Stimulated activated CD8-positive, alpha-beta memory T cell treated with anti-CD3 and anti-CD28 coated beads, Interleukin-4, amount 100 ng/mL, for 4 hours (primary cell): ENCODE measurements at places on chromosomes 11 and 22.

DNA sequence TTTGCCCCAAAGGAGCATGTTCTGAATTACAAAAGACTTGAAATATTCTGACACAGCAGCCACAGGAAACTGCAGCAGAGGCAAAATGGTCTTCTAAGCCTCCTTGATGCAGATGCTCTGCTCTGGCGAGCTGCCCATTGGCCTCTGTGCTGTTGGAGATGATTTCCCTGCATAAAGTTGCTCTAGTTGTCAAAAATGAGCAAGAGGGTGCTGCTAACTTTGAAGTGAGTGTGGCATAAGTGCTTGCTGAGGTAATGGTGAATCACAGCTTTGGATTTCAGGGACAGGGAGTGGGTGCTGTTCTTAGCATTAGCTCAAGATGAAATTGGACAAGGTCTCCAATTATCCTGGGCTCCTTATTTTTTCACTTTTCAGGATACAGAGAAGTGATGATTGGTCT is 435.4 kb downstream of the TMEM135 start:
- no peak for DNase-seq

DNA sequence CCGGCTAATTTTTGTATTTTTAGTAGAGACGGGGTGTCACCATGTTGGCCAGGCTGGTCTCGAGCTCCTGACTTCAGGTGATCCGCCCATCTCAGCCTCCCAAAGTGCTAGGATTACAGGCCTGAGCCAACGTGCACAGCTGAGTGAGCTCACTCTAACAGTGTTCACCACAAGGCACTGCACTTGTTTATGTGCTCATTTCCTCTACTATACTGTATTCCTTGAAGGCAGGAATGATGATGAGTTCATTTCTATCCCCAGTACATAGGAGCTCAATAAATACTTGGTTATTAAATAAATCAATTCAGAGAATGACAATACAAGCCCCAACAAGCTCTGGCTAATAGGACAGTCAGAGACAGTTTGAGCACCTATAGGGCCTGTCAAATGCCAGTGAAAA is 29.1 kb downstream of the ALG8 start:
- DNase-seq = no peak

GRCh38 chr11:12005476-12005875 is 3.0 kb downstream of the DKK3 start:
- no peak for DNase-seq

DNA sequence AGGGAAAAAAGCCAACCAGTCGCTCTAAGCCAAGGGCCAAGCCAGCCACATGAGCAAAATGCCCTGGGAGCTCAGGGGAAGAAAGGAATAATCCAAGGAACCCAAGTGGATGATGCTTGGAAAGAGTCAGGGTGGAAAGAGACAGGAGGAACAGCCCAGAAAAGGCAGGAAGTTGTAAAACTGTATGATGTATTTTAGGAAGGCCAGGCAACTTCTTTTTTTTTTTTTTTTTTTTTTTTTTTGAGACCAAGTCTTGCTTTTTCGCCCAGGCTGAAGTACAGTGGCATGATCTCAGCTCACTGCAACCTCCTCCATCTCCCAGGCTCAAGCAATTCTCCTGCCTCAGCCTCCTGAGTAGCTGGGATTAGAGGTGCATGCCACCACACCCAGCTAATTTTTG is 1.6 kb downstream of the LGALS12 start:
- DNase-seq = no peak

- no peak for DNase-seq
Measured at GRCh38 chr22:47301820-47302475, 539.5 kb downstream of the TBC1D22A start.

DNA sequence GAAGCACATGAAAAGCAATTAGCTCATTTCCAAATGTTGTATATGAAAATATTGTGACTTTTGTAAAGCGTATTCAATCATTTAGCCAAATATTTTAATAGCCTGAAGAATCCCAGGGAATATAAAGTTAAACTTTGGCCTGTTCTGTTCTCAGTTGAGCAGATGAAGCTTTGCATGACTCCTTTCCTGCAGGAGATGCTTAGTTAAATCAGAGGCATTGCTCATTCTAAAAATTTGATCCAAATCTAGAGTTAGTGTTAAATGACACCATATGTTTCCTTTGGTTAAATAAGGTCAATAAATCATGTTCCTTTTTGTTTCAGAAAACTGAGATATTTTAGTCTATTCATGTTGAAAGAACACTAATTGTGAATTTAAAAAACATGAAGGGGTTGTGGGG is 51.2 kb upstream of the BIRC3 start:
- no peak for DNase-seq

DNA sequence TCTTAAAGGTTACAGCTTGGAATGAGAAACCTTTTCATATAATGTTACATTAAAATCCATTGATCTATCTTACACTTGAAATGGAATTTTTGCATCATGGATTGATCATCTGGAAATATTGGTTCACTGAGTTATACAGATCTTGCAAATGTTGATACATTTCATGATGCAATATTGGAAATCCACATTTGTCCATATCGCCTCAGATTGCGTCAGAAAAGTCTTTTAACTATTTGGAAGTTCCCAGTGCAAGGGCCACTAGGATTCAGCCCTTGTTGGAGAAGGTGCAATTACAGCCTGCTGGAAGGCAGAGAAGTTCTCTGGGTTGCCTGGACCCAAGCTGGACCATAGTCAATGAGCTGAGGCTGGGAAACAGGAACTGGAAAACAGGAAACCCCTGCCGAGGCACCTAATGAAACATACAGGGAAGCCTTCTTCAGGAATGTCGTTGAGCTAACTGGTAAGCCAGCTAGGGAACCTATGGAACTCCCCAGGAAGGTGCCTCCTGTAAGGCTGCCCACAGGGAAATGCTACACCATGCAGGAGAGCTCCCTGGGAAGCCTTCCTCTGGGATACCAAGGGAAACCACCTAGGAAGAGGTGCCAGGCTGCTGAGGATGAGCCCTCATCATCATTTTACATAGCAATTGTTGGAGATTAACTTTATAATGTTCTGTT is 600.4 kb upstream of the CADM1 start:
- no peak for DNase-seq

DNA sequence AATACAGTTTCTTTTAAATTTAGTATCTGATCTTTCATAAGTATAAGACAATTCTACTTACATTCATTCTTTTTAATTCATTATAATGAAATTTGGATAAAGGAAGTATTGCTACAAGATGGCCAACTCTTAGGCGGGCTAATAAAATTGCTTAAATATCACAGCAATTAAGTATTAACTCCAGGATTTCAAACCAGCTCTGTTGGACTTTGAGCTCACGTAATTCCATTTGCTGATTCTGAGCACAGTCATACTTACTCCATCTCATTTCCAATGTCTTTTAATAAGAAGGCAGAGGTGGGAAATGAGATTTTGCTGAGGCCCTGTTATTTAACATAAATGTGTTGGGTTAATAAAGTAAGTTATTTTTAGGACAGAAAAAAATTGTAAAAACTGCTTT is 748.1 kb downstream of the KCNA4 start:
- DNase-seq = no peak

- no peak for DNase-seq
Measured at GRCh38 chr11:126415128-126415527, 59.6 kb downstream of the ST3GAL4 start.

- no peak for DNase-seq
Measured at GRCh38 chr11:126053415-126054286, 9.0 kb downstream of the CDON start.

DNA sequence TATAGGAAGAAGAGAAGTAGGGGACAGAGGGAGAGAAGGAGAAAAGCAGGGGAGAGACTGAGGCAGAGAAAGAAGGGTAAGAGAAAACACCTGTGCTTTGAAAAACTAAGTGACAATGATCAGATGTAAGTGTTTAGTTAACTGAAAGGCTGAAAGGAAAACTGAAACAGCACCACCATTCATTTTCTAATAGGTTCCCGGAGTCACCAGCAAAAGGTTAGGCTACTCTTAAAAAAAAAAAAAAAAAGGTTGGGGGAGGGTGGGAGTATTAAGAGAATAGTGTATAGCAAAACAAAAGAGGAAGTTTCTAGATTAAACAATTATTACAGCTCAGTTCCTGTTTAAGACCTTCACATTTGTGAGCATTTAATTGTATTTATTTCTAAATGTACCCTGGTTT is 113.8 kb downstream of the CADM1 start:
- no peak for DNase-seq

- no peak for DNase-seq
Measured at GRCh38 chr11:59240322-59240721, 27.6 kb upstream of the MPEG1 start.
